Substantia nigra (tissue), 51 donors: ENCODE measurements at places on chromosomes 16 and 17.

DNA sequence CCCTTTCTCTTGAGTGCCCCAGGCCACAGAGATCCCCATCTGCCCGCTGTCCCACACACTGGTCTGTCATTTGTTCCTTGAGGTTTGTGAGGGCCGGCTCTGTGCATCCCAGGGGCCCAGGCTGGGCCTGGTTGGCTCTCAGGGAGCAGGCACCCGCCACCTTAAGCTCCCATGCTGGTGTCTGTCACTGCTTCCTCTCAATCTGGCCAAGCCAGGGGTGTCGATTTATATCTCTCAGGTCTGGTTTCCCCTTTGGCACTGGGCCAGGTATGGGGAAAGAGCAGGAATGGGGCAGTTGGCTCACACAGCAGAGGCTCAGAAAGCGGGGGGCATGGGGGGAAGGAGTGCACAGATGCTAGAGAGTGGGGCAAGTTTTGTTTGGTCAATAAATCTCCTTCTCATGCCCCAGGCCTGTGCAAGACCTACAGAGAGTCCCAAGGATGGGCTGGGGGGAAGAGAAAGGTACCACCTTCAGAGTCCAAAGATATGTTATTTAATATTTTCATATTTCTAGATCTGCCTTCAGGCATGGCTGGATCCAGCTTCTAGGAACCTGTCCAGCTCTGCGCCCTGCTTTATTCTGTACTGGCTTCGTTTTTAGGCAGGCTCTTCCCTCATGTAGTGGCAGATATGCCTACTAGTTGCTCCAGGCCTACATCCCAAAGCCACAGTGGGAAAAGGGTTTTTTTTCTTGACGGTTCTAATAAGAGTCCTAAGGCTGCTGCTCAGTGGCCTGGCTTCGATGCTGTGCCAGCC, 34.3 kb downstream of the IL4R start:
- no peak for DNase-seq

DNA sequence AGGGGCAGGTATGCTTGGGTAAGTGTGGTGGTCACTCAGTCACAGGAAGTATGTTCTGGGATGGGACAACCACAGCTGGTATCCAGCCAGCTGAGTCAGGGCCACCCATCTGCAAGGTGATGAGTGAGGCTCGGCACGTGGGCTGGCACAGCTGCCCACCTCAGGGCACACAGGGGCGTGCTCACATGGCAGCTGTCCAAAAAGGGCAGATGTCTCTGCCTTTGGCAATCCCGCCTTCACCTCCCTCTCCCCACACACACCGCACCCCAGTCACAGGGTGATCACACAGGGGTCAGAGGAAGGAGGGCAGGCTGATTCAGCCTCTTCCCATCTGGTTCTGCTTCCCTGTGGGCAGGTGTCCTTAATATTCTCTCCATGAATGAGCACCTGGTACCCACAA, 85.9 kb upstream of the TOB1 start:
- no peak for DNase-seq

DNA sequence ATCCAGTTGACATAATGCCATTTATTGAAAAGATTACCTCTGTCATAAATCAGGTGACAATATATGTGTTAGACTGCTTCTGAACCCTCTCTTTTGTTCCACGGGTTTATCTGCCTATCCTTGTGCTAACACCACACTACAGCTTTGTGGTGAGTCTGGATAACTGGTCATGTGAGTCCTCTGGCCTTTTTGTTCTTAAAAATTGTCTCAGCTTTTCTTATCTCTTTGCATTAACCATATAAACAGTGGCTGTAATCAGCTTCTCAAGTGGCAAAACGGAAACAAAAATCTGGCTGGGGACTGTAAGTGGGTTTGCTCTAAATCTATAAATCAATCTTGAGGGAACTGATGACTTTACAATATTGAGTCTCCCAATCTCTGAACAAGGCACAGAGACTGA, 44.6 kb downstream of the STX8 start:
- DNase-seq, result no peak

DNA sequence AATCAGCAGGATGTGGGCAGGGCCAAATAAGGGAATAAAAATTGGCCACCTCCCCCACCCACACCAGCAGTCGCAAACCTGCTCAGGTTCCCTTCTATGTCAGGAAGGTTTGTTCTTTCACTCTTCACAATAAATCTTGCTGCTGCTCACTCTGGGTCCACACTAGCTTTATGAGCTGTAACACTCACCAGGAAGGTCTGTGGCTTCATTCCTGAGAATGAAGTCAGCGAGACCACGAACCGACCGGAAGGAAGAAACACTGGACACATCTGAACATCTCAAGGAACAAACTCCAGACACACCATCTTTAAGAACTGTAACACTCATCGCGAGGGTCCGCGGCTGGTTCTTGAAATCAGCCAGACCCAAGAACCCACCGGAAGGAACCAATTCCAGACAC, 115.5 kb upstream of the TBX2 start:
- no peak for DNase-seq
